ENCODE measurements at places on chromosomes 3 and 15. TPM values are rescaled to one million over a fixed set of nuclear protein-coding genes. Genes with fewer than 3 reads are reported as not detected.

ZNF620 gene
- 4.9 TPM for total RNA-seq

DNA sequence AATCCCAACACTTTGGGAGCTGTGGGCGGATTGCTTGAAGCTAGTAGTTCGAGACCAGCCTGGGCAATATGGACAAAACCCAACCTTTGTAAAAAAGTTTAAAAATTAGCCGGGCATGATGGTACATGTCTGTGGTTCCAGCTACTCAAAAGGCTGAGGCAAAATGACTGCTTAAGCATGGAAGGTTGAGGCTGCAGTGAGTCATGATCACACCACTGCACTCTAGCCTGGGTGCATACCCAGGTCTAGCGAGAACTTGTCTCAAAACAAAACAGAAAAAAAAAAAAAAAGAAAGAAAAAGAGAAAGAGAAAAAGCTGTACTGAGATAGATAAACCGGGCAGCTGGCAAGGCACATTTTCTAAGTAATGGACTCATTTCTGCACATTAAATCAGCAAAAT, 10.6 kb downstream of the ARPP19 start:
- DNase-seq, result peak; percentile 85

DNA sequence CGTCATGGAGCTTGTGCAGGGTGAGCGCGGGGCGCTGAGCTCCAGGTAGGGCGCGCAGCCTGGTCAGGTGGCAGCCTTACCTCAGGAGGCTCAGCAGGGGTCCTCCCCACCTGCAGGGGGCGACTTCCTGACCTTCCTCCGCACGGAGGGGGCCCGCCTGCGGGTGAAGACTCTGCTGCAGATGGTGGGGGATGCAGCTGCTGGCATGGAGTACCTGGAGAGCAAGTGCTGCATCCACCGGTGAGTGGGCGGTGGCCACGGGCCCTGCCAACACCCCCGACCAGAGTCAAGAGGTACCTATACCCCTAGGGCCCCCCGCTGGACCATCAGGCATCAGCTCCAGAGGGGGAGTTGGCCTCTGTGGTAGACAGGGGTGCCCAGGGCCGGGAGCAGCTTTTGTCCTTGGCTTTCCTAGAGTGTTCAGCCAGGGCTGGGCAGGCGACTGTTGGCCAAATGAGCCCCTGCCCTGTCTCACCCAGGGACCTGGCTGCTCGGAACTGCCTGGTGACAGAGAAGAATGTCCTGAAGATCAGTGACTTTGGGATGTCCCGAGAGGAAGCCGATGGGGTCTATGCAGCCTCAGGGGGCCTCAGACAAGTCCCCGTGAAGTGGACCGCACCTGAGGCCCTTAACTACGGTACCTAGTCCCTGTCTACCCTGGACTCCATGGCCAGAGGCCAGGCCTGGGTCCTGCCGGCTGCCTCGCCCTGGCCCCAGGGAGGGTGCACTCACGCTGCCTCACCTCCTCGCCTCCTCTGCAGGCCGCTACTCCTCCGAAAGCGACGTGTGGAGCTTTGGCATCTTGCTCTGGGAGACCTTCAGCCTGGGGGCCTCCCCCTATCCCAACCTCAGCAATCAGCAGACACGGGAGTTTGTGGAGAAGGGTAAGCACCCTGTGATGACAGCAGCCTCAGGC, 9.1 kb downstream of the FES start:
- DNase-seq, result no peak

DNA sequence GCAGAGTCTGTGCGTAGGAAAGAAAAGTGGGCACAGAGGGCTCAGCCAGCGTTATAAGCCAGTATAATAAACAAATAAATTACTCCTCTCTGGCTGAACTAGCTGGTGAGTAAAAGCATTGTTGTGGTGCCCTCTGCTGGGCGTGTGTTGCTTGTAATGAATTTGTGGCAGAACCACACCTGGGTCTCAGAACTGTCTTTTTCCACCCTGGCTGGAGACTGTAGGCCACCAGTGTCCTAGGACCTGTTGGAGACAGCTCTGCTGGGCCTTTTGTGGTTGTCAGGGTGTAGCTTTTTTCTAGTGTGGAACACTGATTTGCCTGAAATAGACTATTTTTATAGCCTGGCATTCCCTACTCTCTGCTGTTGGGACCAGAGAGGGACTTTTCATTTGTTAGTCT, 130.5 kb upstream of the EIF1B start:
- peak; percentile 83 for DNase-seq

DNA sequence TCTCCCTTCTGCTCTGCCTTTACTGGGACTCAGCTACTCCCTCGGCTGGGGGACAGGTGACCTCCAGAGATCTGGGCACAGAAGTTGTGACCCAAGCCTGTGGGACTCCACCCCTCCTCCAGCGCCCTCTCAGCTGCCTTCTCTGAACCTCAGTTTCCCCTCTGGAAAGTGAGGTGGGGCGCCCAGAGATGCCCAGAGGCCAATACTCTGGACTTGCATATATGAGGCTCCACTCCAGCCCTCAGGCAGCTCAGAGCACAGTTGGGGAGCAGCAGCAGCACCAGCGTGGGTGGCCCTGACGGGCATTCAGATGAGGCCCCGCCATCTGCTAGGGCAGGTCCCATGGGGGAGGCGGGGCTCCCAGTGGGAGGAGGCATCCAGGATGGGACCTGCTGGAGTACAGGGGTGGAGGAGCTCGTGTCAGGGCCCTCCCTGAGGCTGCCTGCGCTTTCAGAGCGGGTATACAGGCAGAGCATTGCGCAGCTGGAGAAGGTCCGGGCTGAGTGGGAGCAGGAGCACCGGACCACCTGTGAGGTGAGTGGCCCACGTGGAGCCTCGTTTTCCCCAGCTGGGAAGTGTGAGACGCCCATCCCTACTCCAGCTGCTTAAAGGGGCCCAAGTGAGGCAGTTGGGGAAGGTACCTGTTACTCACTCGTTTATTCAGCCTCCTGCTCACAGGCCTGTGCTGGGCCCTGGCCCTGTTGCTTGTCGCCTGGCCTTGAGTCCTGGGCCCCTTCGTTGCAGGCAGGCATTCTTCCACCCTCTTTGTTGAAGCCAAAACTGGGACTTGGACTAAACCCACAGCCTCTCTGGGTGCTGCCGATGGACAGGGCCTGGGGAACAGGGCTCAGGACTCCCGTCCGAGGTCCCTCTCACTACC, 35.4 kb downstream of the PSTPIP1 start:
- no peak for DNase-seq

GRCh38 chr15:88649753-88650551, 11.1 kb downstream of the ISG20 start:
- DNase-seq, result no peak

CD276 gene
- total RNA-seq, result 20.1 TPM

DNA sequence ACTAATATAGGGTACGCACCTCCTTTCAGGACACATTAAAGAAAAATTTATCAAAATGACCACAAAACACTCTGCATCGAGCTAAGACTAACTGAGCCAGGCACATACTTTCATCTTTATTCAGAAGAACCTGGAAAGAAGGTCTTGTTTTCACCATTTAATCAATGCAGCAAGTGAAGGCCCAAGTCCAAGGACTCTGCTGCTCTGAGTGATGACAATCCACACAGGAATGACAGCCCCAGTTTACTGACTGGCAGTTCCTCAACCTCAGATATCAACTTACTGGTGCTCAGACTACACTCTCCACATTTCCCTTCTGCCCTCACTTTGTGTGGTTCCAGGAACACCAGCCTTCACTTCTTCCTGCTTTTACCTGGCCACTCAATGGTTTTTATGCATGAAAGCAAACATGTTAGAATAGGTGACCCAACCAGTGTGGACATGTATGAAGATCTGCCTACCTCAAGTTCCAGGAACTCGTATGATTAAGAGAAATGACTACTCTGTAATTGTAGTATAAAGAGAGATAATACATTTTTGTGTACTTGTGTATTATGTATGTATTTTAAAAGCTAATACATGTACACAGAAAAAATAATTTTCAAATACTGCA, 29.1 kb upstream of the RASA2 start:
- peak; percentile 45 for DNase-seq

AMIGO3 gene
- total RNA-seq, result 0.21 TPM

- DNase-seq, result no peak
These were observed 36.1 kb upstream of the ACKR4 start for GRCh38 chr3:132561003-132561402.

SLC38A3 gene
- not detected for total RNA-seq

DNA sequence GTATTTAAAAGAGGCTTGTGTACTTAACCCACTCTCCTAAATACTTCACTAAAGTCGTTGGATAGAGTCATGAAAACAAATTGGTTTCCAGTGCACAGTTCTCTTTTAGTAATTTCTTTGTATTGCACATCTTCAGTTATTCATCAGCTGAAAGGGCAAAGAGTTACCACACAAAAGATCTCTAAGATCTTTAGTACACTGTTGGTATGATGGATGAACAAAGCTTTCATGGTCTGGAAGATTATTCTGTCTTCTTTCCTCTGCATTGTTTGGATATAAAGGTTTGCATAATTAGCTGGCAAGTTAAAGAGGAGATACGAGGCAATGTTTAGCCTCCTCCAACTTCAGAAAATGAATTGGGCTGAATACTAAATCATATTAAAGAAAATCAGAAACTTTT, 40.5 kb downstream of the BCHE start:
- no peak for DNase-seq

- DNase-seq, result no peak
These were observed 33.6 kb downstream of the GPR176 start for GRCh38 chr15:39886418-39886817.

DNA sequence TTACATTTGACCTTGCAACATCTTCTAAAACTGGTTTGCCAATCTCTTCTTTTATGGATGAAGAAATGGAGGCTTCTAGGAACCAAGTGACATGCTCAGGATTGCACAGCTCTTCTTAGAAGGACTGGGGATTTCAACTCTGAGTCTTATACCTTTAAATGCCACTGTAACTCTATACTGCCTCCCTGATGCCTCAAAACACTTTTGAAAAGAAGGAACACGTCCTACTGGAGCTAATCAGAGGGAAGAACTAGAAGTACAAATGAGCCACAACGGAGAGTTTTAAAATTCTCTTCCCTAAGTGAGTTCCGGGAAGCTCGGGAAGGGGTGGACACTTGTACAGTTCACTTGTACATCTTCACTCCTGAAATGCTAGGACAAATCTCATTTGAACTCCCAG, 949 bp upstream of the MITF start:
- no peak for DNase-seq

DNA sequence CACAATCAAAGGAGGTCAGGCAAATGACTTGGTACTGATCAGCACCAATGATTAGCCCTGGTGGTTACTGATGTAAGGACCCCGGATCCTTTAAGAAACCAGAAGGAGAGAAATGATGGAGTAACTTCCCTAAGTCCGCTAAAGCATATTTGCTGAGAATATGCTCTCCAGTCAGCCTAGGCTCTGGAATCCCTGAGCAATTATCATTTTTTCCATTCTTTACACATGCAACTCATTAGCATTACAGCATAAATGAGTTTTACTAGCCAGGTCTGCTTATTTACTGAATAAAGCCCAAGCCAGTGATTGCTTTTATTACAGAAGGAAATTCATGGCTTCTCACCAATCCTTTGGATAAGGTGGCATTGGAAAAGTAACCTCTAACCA, 139.2 kb upstream of the WNT5A start:
- DNase-seq, result no peak

ACTC1 gene
- total RNA-seq, result not detected

DNA sequence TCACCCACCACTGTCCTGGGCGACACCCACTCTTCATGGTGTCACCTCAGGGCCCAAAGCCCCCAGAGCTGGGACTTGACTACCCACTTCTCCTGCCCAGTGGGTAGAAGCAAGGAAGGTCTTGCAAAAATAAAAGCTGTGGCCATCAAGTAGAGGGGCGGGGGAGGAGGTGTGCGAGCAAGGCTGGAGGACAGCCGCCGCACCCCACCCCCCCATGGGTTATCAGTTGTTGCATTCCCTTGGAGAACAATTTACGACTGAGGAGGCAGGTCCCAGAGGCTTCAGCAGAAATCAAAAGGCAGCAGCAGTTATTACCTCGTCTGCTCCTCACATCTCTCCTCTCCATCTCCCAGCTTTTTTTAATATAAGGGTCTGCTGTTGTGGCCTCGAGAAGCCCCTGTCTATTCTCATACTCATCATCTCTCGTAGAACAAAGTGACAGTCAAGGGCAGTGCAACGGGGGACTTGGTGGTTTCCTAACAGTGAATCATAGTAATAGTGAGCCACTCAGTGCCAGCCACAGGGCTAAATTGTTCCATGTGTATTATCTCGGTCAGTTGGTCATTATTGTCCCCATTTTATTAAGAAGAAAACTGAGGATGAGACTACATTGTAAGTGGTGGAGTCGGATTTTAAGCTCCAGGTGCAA, 116.4 kb downstream of the PDCD6IP start:
- DNase-seq, result no peak

DNA sequence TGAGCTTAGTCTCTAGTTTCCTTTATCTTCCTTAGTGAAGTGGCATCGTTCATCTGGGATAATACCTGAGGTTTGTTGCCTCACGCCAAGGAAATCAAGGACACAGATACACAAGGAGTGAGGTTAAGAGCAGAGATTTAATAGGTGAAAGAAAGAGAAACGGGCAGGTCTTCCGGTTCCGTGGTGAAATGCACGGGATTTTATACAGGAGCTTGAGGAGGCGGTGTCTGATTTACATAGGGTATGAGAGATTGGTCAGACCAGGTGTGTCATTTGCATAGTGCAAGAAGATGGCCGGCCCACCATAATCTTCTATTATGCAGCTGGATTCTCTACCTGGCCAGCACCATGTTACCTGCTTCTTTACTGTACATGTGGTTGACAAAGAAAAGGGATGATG, 17.2 kb downstream of the ARRDC4 start:
- peak; percentile 26 for DNase-seq

DNA sequence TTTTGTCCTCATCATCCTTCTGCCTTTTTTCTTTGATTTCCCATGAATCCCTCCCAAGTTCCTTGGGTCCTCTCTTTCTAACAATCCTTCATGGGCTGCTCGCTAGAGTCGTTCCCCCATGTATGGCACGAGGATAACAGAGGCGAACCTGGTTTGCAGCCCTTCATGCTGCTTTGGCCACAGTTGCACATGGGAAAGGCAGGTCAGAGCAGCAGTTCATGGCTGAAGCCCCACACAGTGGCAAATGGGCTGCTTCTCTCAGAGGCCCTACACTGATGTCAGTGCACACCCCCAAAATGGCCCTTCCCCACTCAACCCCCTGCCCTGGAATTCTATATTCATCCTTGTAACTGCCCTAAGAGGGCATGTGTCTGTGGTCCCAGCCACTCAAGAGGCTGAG, 335.4 kb upstream of the IGF1R start:
- no peak for DNase-seq

Measured in activated CD4-positive, alpha-beta T cell treated with anti-CD3 and anti-CD28 coated beads, Interleukin-2, amount 10 ng/mL, durations not matched to agents 24 days and 14 days (primary cell).